ENCODE measurements at places on chromosomes 2 and 18.
A peak's percentile ranks its signal among the peaks of the same experiment; 100 is the strongest.

GRCh38 chr2:170393861-170394498 lies 216.0 kb downstream of the MYO3B start:
- DNase-seq: no peak

DNA sequence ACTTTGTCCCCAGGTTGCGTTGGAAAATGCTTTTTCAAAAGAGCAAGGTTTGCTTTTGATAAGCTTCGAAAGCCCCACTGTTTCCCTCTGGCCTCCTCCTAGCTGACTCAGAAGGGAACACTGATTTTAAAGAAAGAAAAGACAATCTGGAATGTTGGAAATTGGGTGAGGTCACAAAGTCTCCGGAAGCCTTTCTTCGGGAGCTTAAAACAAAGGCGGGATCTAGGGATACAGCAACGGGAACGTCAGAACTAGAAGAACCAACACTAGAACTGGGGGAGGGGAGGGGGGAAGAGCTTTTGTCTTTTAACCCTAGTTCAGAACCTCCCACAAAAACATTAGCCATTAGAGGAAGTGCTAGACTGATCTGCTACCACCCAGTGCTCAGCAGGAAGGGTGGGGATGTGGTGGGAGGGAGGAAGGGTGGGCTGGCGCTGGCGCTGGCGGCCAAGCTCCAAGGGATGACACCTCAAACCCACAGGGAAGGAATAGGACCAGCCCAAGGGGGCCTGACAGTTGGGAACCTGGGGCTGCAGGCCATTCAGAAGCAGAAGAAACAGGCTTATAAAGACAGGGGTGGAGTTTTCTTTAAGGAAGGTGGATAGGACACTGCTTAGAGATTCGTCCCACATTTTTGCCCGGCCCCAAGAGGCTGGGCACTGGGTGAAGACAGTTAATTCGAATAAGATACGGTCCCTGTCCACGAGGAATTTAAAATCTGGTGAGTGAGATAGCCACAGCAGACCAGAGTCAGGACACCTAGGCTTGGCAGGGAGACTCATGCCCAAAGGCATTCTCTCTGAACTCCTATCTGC lies 1.7 kb downstream of the TMSB10 start:
- DNase-seq: peak; percentile 73

DNA sequence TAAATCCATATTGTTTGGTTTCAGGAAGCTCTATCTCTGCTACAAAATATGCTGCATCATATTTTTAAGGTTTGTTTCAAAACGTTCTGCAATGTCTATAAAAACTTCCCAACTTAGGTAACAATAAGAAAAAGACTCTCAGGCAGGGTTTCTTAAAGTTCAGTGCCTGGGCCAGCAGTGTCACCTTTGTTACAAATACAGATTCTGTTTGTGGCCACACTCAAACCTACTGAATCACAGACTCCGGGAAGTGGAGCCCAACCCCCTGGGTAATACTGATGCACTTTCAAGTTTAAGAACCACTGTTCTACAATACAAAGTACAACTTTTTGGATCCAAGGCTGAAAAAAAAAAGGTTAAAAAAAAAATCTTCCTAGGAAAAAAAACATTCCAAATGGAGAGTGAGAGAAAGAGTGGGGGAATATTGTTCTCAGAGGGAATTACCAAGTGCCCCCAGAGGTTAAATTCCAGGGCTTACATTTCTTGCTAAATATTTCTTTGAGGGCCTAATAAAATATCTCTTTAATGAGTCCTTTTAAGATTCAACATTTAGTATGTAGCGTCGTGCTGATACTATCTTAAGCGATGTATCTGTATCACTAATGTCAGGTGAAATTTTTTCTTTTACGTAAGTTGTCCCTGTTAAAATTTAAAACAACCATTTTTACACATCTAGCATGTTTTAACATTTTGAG lies 476.7 kb downstream of the TXNL1 start:
- DNase-seq: no peak

GRCh38 chr2:186612555-186613440 lies 22.9 kb downstream of the ITGAV start:
- no peak for DNase-seq

DNA sequence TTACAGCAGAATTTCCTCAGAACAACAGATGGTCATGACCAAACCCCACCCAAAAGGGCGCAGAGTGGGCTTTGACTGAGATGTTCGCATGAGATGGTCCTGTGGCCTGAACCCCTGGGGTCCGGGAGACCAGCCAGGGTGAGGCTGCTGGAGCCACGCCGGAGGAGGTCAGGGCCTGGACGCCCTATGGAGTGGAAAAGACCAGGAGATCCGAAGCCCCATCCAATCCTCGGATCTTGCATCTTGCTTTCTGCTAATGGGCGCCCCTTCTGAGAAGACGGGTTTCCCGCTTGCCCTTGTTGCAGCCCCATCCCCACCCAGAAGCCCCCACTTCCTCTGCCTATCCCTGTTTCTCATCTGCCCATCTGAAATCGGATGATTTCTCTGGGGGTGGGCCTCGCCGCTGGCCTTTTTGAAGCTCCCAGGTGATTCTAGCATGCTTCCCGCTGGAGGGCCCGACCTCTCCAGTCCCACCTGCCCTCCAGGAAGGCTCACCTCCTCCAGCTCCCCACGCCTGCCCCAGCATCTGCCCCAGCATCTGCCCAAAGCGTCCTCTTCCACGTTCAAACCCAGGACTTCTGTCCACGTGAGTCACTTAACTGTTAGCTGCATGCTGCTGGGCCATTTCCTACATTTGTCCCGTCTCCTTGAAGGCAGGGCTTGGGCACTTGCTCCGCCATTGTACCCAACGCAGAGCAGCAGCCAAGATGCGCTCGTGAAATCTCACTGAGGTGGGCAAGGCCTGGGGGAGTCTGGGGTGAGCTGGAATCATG lies 4.3 kb upstream of the CNDP1 start:
- no peak for DNase-seq

DNA sequence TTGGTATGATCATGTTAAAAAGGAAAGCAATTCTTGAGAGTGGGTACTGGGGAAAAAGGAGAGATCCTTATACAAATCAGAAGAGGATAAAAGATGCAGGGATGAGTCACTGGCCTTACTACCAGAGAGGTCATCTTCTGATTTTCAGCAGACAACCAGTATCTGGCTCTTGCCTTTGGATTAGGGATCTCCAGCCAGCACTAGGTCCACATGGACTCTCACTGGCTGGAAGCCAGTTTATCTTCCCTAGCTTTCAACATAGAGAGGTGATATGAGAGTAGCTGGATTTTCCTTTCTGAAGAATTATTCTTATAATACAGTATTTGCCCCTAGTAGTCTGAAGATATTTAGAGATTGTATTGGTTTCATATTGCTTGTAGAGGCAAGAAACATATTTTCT lies 30.2 kb downstream of the CERKL start:
- DNase-seq: no peak

GRCh38 chr2:86216575-86217555 lies 17.6 kb downstream of the MRPL35 start:
- peak; percentile 40 for DNase-seq

DNA sequence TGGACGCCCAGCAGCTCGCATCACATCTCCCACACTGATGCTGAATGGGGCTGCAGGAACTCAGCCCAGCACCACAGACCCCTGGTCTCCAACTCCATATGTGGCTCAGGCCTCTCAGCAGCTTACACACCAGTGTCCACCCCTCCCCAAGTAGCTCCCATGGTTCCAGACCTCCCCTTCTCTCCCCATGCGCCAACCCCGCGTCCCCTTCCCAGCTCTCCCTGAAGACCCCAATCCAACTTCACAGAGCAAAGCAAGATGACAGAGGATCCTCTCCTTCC lies 188.9 kb downstream of the SH3BP4 start:
- DNase-seq: no peak

DNA sequence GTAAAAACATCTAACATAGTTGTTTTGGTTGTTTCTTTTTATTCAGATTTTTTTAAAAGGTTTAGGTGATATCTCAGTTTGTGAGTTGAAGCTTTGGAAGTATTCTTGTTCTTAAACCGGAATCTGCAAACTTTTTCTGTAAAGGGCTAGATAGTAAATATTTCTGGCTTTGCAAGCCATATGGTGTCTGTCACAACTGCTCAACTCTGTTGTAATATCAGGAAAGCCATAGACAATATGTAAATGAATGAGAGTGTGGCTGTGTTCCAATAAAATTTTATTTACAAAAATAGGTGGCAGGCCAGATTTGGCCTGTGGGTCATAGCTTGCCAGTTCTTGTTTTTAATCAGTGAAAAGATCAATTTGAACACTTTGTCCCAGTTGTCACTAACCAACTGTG lies 134.1 kb downstream of the CNTNAP5 start:
- DNase-seq: no peak

GRCh38 chr18:75538727-75539126 lies 111.2 kb upstream of the SMIM21 start:
- peak; percentile 79 for DNase-seq

- no peak for DNase-seq
Measured at GRCh38 chr2:16746833-16747232, 81.2 kb upstream of the CYRIA start.

- DNase-seq: no peak
Measured at GRCh38 chr2:18912225-18912888, 323.0 kb upstream of the NT5C1B start.

DNA sequence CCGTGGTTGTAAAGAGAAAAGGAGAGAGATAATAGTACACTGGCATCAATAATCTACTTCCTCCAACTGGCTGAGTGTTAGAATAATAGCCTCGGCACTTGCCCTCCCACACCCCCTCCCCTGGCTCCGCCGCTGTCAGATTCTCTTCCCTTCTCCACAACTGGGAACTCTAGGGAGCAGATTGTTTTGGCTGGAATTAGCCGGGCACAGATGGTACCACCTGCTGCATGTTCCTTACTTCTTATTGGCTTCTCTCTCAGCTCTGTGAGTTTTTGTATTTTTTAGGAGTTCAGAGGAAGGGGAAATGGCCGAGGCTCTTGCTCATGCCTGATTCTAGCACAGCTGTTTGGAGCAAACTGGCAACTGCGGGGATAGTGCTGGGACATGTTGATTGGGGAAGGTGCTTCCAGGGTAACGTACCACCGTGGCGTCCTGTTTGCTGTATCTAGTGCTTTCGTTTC lies 140.0 kb downstream of the ZEB2 start:
- DNase-seq: no peak

DNA sequence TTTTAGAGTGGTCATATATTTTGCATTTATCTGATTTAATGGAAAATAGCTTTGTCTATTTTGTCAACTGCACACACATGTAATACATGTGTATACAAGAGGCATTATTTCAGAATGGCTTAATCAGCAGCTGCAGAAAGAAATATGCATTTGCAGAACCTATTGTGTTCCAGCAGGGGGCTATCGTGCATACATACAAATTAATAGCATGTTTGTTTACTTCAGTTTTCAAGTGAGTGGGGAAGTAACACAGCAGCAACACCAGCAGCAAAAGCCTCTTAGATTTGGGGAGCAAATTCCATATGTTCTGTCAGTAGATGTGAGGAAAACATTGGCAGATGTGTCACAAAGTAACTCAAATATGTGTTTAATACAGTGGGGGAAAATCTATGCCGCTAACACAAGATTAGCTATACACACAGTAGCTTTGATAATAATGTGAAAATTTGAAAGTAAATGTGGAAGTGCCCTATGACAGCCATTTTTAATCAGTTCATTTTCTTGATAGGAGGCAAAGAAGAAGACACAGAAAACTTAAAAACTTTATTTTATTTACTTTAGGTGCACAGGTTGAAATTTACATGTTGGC lies 218.1 kb downstream of the WDR7 start:
- peak; percentile 41 for DNase-seq

DNA sequence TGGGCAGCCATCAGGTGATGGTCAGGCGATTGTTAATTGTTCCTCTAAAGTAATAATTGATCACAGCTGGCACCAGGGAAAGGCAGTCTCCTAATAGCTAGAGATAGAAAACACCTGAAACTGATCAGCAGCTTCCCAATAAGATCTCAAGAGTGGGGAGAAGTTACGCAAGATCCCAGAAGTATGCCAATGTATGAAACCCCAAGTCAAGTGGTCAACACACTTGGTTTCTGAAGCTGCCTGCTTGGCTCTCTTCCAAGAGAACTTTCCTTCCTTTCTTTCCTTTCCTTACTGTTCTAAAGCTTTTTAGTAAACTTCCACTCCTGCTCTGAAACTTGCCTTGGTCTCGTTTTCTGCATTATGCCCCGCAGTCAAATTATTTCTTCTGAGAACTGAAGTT lies 201.6 kb upstream of the SKOR2 start:
- no peak for DNase-seq

DNA sequence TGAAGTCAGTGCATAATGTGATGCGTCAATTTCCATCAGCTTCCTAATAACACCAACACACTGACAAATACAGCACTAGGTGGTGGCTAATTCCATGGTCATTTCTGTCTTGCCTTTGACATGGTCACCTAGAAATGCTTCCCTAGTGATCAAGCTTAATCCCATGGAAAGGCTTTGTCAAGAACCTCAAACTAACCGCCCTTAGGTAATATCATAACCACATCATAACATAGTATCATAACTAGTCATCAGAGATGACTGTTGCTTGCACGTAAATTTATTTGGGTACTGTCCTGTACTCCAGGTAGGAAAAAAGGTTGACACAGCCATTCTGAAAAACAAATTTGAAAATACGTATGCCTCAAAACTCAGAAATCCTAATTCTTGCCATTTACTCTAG lies 471.8 kb downstream of the IRS1 start:
- DNase-seq: no peak

DNA sequence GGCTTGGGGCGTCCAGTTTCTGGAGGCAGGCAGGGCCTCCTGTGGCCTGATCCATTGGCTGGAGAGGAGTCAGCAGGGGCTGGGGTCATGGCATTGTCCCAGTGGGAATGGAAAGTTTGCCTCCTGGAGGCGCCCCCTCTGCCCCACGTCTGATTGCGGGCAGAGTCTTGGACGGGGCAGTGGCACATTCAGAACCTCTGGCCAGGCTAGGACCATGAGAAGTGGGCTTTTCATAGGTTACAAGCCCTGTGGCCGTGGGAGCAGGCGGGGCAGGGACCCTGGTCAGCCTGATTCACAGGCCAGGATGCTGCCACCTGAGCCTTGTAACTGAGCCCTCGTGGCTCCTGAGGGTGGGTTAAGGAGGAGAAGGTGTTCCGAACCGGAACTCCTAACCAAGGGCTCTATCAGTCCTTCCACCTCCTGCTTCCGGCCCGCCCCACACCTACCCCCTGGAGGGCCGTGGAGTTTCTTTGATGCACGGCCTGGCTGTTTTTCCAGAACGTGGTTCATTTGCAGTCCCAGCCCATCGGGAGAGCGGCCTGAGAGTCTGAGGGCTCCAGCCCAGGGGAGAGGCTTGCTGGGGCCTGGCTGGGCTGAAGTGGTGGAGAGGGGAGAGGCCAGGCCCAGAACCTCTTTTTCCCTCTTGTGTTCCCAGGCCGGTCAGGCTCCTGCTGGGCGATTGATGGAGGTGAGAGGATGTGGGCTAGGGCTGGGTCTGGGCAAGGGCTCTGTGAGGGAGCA lies 43.9 kb upstream of the PLB1 start:
- DNase-seq: no peak

DNA sequence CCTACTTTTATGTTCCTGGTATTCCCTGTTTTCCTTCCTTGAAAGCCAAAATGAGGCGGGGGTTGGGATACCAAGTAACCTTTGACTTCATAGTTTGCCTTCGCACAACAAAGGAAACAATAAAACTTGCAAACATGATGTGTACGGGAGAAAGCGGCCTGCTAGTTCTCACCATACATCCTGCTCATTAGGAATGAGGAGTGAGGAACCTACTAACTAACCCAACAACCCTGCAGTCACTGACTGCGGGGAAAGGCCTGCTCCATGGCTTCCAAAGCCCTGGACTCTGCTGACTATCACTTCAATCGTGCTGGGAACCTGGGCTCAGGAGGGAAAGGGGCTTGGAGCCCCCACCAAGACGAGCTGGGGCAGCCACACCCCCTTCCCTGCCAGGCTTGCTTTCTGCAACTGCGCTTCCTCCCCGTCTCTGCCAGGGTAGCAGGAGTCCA lies 24.2 kb downstream of the RPL31 start:
- no peak for DNase-seq
